Cardiac muscle cell (in vitro differentiated cells and primary cell): ENCODE measurements at places on chromosomes 12 and 14. TPM values are rescaled to one million over a fixed set of nuclear protein-coding genes. Genes with fewer than 3 reads are reported as not detected.

- no peak for DNase-seq
These were observed 33.3 kb downstream of the DICER1 start for GRCh38 chr14:95123891-95124579.

TMEM260 gene
- 13.7 and 38.9 TPM in 2 replicates for total RNA-seq

DNA sequence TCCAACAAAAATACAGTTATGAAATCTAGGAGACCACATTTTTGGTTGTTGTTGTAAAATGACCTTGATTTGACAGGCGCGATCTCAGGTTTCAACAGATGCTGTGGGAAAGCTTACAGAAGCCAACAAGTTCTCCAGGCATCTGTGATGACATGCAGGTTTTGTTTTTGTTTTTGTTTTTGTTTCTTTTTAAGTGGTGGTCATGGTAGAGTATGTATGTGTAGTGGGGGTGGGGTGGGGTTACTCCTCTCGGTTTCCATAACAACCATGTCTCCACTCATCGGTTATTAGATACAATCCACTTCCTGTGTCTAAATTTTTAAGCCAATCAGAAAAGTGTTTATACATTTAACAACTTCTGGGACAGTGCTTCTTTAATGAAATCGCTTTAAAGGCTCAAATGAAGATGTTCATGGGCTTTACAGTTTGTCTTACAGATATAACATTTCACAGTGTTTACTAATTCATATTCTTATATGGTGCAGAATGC lies 199.9 kb upstream of the FOXN3 start:
- peak; percentile 49 for DNase-seq

DNA sequence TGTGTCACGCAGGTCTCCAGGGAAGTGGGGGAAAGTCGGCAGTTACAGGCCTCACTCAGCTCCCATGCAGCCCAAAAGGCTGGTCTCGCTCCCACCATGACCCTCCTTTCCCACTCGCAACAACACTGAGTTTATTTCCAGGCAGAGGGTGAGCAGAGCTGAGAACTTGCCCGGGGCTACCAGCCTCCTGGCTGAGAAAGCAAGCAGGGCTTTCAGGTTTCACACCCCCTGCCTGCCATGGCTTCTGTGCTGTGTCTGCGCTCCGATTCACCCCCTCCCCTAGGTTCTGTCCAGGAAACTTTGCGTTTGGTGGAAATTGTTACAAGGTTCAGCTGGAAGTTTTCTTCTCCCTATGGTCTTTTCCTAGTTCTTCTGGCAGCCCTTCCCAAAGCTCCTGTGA lies 17.1 kb downstream of the OR10G2 start:
- DNase-seq = no peak

TAS2R8 gene
- 0.45 TPM in 1 of 2 replicates, not detected in the other for total RNA-seq

- peak; percentile 3 for DNase-seq
These were observed 62.3 kb downstream of the UNC79 start for GRCh38 chr14:93493054-93493453.

DNA sequence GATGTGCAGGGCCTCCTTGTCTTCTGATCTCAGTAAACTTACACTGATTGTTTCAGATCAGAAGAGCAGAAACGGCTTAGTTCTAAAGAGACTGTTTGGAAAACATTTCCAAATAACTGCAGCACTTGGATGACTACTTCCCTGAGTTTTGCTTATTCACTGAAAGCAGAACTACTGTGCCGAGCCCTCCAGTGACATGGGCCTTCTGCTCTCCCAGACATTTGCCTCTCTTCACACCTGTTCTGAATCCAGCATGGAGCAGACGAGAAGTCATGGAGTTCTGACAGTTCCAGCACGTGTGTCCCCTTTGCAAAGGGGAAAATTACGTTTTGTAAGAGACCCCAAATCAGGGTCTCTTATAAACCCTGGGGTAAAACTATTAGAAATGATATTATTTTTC lies 31.4 kb downstream of the ETNK1 start:
- no peak for DNase-seq

- no peak for DNase-seq
These were observed 59.8 kb upstream of the CISTR start for GRCh38 chr12:53811606-53812005.

GRCh38 chr12:106025129-106025528 lies 113.6 kb downstream of the NUAK1 start:
- DNase-seq = no peak

GRCh38 chr14:72546344-72547016 lies 347.4 kb downstream of the DPF3 start:
- DNase-seq = no peak

GRCh38 chr14:68421116-68421515 lies 371.8 kb downstream of the ZFP36L1 start:
- no peak for DNase-seq

GRCh38 chr14:89910691-89911009 lies 43.9 kb downstream of the EFCAB11 start:
- no peak for DNase-seq

DNA sequence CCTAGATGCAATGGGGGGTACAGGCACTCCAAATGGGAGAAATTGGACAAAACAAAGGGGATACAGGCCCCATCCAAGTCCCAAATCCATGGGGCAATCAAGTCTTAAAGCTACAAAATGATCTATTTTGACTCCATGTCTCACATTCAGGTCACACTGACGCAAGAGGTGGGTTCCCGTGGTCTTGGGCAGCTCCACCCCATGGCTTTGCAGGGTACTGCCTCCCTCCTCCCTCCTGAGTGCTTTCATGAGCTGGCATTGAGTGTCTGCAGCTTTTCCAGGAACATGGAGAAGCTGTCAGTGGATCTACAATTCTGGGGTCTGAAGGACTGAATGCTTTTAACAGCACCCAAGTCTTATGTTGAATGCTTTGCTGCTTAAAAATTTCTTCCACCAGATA lies 274.5 kb upstream of the LRIG3 start:
- DNase-seq = no peak

DNA sequence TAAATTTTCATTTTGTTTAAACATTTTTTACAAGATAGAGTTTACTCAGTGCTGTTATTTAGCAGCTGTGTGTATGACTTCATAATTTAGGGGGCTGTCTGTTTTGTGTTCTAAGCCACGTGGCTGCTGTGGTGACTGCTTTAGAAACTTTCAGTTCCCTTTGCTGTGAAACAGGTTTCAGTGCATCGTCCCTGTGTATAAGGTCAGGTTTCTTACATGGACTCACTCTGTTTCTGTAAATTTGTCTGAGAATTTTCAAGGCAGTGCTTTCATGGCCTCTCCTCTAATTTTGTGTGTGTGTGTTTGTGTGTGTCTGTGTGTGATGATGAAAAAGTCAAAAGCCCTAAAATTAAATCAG lies 32.4 kb downstream of the BICD1 start:
- peak; percentile 20 for DNase-seq

GRCh38 chr12:79057540-79057939 lies 193.0 kb downstream of the SYT1 start:
- no peak for DNase-seq

OR6C68 gene
- total RNA-seq = not detected in 2 replicates

RNF212B gene
- not detected in 2 replicates for total RNA-seq

GRCh38 chr14:92729634-92730358 lies 18.6 kb downstream of the LGMN start:
- no peak for DNase-seq

DNA sequence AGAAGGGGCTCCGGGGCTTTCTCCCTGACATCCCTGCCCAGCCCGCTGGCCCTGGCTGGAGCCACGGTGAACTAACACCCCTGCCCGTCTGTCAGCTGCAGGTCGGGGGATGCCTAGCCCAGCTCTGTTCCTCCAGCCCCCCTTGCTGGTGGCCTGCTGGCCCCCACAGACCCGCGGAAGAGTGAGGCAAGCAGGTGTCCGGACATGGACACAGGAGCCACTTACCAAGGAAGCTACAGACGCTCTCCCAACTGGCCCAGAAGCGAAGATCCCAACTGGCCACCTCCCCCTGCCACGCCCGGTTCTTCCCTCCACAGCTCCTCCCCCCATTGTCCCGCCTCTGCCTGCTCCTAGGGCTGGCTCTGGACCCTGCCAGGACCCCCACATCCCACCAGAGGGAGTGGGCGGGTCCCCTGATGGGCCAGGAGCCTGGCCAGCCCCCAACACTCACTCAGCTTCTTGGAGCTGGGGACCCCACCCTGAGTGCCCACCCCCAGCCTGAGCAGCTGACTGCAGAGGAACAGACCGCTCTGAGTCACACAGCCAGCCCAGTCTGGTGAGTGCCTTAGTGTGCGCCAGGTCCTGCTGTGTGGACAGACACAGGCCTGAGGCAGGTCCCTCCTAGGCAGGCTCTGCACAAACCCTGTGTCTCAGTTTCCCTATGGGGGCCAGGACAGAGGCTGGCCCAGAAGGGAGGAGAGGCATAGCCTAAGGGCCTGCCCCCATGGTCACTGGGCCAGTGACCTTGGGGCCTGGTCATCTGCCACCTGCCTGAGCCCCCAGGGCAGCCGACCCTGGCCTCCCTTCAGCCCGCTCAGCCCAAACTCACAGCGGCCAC lies 7.7 kb downstream of the AHNAK2 start:
- no peak for DNase-seq

GRCh38 chr12:123058481-123058880 lies 78.0 kb downstream of the ARL6IP4 start:
- DNase-seq = no peak

GRCh38 chr12:72995616-72996015 lies 723.4 kb downstream of the TRHDE start:
- DNase-seq = no peak

SCYL2 gene
- total RNA-seq = 34.5 and 60.7 TPM in 2 replicates

BCL7A gene
- 16.2 and 30.5 TPM in 2 replicates for total RNA-seq

DNA sequence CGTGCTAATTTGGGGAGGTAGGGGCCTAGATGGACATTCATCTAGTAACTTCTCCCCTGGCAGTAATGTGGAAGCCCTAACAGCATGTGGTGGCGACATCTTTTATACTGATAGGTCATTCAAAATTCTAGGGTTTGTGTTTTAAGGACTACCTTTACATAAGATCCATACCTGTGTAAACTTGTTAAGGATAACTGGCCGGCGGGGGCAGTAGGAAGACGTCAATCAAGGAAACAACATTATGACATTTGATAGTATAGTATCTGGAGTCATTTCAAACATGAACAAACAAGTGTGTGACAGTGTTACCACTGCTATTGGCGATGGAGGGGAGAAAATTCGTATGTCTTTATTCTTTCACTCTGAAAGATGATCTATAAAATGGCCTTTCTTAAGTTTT lies 120.0 kb downstream of the TTLL5 start:
- no peak for DNase-seq

- DNase-seq = no peak
These were observed 14.8 kb upstream of the KRT81 start for GRCh38 chr12:52305921-52306705.

DNA sequence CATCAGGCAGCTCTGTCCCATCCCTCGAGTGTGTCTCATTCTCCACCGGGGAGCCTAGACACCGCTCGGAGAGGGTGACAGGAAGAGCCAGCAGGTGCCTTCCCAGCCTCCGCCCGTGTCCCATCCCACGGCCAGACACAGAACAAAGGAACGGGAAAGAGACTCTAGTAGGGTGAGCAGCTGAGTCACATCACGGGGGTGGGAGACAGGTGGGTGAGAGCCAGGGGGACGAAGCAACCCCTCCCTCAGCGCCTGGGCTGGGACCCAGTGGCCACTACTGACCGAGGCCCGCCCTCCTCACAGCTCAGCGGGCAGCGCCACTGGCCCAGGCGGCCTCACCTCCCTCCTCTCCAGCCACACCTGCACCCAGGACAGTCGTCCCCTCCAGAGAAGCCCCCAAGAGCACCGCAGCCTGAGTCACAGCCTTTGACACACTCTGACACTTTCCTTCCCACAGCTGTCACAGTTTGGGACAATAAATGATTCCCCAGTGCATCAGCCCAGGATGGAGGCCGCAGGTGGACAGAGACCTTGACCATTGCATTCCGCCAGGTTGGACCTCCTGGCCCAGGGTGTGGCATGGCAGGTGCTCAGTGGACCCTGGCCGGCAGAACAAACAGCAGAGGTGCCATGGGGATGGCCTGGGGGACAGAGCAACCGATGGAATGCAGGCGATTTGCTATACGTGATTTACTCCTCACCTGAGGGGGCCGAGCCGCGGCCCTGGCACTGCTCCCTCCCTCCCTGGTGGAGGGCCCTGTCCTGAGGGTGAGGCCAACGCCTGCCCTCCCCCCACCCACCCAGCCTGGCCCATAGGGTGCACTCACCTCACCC lies 45.4 kb upstream of the GALNT9 start:
- DNase-seq = no peak

GRCh38 chr12:29943683-29944082 lies 159.9 kb upstream of the TMTC1 start:
- DNase-seq = peak; percentile 53

KIF26A gene
- total RNA-seq = 38.3 and 74.9 TPM in 2 replicates

DNA sequence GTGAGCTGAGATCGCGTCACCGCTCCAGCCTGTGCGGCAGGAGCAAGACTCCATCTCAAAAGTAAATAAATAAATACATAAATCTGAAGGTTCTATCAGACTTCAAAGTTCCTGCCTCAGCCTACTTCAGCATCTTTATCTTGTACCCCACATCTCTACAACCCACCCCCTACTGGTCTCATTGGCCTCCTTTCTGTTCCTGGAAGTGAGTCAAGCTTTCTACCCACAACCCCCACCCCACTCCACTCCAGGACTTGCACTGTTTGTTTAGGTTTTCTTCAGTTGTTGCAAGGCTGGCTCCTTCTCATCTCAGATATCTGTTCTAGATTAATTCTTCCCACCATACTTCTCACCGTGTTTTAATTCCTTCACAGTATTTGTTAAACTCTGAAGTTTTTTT lies 714 bp upstream of the PSMC6 start:
- DNase-seq = no peak

DNA sequence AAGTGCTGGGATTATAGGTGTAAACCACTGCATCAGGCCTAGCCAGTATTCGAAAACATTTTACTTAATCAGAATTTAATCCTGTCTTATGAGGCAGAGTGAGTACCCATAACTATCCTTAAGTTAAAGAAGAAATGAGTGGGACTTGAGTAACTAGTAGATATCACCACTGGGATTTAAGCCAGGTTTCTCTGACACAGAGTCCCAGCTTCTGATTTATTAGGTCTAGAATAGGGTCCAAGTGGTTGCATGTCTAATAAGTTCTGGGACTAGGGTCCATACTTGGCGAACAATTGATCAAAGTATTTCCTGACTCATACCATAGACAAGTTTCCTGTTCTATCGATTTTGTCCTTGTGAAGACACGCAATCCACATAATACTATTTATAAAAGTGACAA lies 18.9 kb downstream of the PTPRB start:
- DNase-seq = no peak

GRCh38 chr14:33880330-33880729 lies 70.5 kb downstream of the EGLN3 start:
- DNase-seq = no peak

MYBPC1 gene
- not detected in 2 replicates for total RNA-seq

PAX9 gene
- total RNA-seq = not detected in 2 replicates

ATP23 gene
- 9.2 and 18.3 TPM in 2 replicates for total RNA-seq
